ENCODE measurements at places on chromosomes 16 and 17. TPM values are rescaled to one million over a fixed set of nuclear protein-coding genes. Genes with fewer than 3 reads are reported as not detected.

The KRTAP4-6 gene
- polyA plus RNA-seq, result not detected

The CD300LB gene
- polyA plus RNA-seq, result 0.25 TPM

GRCh38 chr17:40064971-40065768 lies 2.4 kb downstream of the THRA start:
- no peak for DNase-seq

DNA sequence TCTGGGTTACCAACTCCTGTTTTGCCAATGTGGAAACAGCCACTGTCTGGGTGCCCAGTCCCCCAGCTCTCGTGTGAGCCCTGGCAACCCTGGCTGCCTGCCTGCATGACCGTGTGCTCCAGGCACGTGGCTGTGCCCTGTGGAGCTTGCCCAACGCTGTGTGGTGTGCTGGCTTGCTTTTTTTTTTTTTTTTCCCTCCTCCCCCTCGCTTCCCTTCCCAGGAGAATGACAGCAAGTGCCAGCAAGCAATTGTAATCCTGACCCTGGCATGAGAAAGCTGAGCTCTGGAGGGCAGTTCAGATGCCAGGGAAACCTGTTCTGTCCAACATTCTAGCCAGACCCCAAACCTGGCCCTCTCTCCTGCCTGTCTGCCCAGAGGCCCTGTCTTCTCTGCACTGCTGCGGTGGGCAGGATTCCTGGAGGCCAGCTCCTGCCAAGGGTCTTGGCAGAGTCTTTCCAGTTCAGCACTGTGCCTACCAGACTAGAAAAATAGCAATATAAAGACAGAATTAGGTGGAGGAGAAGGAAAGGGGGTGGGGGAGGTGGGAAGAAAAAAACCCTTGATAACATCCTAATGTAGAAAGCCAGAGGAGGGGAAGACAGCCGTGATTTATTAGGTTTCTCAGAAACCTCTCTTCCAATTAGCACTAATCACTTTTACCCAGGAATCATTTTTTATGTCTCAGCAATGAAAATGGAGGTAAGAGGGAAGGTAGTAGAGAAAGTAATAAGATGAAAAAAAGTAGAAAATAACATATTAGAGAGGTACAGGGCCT lies 9.0 kb downstream of the HLF start:
- peak; percentile 77 for DNase-seq

DNA sequence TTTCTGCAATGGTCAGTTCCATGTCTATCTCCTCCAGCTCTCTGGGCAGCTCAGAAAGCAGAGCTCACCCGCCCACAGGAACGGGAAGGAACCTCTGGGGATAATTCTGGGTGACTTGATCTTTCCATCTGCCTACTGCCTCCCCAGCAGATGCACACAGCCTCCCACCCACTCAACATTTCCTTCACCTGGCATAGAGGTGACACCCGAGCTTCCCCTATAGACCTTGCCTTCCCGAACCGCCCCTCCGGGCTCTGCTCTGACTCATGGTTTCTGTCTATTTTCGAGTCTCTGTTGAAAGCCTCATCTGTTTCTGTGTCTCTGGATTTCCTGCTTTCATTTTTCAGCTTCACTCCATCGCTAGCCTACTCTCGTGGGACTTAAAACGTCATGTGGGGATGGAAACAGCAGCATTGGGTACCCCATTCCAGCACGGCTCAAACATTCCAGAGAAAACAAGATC lies 11.4 kb downstream of the GGA3 start:
- no peak for DNase-seq

GRCh38 chr16:86676254-86676670 lies 97.9 kb downstream of the FOXL1 start:
- DNase-seq, result no peak

DNA sequence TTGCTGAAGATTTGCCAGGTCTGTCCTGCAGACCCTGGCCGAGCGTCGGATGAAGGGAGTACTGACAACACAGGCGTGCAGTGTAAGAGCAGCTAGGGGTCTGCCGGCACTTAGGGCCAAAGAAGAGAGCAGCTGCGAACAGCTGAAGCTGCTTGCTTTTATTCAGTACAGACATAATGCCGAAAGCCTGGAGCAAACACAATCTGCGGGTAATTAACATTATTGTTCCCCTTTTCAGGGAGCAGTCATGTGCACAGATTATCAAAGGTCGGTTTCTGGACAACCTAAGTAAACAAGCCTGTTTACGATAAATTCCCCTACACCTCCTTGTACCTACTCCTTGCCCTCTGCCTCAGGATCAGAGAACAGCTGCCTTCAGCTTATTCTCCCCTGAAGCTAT lies 12.0 kb upstream of the KRT23 start:
- no peak for DNase-seq

- no peak for DNase-seq
Observed at GRCh38 chr17:49557312-49558024, 18.2 kb upstream of the NXPH3 start.
